Panc1 (cell line): ENCODE measurements at places on chromosomes 3 and 15.

- no peak for DNase-seq
These were observed 11.1 kb upstream of the ECT2 start for GRCh38 chr3:172739462-172739861.

DNA sequence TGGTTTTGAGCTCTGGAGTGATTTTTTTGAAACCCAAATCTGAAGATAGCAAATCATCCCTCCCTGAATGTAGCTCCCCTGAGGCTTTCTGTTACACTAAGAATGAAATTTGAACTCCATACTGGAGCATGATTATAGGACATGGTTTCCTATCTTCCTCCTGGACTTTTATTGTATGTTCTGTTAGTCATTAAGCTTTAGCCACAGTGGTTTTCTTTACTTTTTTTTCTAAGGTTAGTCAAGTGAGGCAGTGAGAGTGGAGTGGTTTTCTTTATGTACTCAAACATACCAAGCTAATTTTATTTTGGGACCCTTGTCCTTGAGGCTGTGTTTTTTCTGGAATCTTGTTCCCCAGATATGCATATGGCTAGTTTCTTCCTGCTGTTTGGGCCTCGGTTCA lies 55.2 kb upstream of the FRMD4B start:
- DNase-seq: no peak

GRCh38 chr3:64638981-64639481 lies 48.8 kb downstream of the ADAMTS9 start:
- DNase-seq: no peak

- DNase-seq: no peak
These were observed 30.5 kb upstream of the CHL1 start for GRCh38 chr3:166071-166470.

DNA sequence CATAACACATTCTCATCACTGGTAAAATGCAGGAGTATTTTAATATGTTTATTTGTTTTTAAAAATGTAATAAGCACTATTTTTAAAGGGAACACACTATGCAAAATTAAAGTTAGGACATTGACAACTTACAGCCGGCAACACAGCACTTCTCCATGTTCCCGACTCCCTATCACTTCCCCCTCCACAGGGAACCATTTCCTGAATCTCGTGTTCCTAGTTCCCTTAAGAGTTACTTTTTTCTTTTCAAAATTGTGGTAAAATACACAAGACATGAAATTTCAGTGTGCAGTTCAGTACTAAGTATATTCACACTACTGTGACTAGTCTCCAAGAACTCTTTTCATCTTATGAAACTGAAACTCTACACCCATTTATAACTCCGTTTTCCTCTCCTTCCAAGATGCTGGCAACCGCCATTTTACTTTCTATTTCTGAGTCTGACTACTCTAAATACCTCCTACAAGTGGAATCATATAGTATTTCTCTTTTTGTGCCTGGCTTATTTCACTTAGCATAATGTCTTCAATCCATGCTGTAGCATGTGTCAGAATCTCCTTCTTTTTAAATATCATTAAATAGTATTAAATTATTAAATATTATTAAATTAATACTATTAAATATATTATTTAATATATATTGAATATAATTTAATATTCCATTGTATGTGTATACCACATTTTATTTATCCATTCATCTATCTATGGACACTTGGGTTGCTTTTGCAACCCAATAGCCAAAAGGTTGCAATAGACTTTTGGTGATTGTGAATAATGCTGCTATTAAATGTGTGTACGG lies 25.9 kb upstream of the UBE2Q2 start:
- DNase-seq: no peak

GRCh38 chr3:33989229-33989628 lies 190.8 kb downstream of the PDCD6IP start:
- no peak for DNase-seq

GRCh38 chr15:69590201-69590710 lies 137.6 kb downstream of the RPLP1 start:
- no peak for DNase-seq

- no peak for DNase-seq
These were observed 469.7 kb downstream of the PDCD6IP start for GRCh38 chr3:34268032-34268709.

DNA sequence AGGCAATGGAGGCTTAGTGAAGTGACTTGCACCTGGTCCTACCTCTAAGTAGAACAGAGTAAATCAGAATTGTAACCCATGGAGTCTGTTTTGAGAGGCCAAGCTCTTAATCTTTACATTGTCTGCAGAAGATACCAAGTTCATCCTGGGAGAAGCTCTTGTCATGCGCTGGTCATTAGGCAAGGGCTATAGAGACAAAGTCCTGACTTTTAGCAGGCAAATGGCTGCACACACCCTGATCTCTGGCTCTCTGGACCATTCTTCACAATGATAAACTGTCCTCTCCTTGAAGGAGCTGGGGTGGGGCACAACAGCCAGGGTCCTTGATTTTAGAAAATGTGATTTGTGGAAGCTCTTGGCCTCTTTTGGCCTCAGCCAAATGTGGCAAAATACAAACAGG lies 65.4 kb downstream of the MCTP2 start:
- DNase-seq: no peak

- DNase-seq: no peak
These were observed 39.2 kb upstream of the BCL2A1 start for GRCh38 chr15:80010131-80010673.

DNA sequence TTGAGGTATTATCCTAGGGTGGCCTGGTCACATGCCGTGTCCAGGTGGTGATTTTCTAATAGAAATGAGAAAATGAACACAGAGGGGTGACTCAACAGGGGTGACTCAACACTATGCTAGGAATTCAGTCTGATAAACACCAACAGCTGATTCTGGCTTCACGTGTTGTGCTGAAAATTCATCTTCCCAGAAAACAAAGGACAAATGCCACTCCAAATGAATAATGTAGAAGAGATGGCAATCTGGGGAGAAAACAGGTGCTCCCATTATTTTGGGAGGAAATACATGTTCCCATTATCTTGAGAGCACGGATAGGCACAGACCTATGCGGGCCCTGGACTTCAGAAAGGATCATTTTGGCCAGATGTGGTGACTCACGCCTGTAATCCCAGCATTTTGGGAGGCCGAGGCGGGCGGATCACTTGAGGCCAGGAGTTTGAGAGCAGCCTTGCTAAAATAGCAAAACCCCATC lies 101.2 kb upstream of the MEX3B start:
- peak; percentile 71 for DNase-seq

- DNase-seq: no peak
These were observed 6.9 kb downstream of the COL7A1 start for GRCh38 chr3:48588230-48588629.

- DNase-seq: no peak
These were observed 761.7 kb downstream of the VGLL3 start for GRCh38 chr3:86229086-86229774.

GRCh38 chr3:42708611-42709151 lies 6.1 kb upstream of the HHATL start:
- no peak for DNase-seq

GRCh38 chr3:101803939-101804338 lies 24.9 kb downstream of the NXPE3 start:
- no peak for DNase-seq

GRCh38 chr3:58626841-58627569 lies 39.6 kb downstream of the FAM3D start:
- DNase-seq: no peak

DNA sequence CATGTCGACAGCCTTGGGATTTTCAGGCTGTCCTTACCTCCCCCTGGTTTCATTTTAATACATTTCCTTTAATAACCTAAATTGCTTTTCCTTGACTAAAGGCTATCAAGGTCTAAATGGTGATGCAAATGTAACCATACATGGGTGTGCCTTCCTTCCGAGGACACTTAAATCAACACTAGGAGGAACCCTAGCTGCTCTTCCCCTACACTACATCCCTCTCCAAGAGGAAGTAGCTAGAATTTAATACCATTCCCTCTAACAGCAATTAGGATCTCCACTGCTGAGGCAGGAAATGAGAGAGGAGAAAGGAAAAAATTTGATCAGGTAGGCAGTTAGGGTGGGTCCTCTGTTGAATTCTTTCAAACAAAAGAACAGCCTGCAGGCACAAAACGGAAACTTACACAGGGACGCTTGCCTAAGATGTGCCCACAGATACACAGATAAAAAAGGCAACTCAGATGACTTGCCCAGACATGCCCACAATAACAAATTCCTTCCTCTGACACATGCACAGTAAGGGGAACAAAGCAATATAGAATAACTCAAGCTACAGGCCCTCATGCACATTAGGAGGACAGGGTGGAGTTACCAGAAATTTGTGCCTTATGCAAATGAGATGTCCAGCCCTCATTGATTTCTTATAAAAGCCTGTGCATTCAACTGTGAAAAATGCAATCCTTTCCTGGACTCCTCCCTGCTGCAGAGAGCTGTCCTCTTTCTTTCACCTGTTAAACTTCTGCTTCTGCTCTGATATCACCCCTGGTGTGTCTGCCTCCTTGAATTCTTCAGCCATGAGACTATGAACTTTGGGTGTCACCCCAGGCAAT lies 1024.4 kb upstream of the CADM2 start:
- no peak for DNase-seq

GRCh38 chr3:94146455-94146854 lies 83.6 kb downstream of the NSUN3 start:
- no peak for DNase-seq

DNA sequence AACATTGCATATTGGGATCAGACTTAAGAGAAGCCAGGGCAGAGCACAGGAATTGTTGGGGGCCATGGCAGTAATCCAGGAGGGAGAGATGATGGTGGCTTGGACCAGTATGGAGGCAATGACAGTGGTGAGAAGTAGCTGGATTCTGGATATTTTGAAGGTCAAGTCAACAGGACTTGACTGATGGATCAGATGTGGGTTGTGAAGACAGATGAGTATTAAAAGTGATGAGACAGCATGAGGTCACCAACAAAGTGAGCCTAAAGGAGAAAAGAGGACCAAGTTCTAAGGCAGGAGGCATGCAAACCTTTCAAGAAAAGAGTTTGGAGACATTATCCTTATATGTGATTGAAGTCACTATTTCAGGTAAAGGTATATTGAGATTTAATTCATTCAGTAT lies 56.6 kb upstream of the TIPARP start:
- DNase-seq: no peak

DNA sequence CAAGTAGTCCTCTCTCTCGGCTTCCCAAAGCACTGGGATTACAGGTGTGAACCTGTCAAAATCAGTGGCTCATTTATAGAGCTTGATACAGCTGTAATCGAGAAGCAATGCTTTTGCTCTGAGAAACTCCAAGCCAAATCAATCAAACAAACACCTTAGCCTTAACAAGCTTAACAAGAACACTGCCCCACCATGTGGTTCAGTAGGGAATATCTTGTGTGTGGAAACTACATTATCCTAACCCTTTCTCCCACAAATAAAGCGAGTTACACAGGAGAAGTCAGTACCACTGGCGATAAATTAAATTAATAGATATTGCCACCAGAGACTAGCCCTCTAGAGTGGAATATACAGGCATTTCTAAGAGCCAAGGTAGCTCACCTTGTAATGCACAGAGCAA lies 13.9 kb downstream of the CDAN1 start:
- DNase-seq: no peak

DNA sequence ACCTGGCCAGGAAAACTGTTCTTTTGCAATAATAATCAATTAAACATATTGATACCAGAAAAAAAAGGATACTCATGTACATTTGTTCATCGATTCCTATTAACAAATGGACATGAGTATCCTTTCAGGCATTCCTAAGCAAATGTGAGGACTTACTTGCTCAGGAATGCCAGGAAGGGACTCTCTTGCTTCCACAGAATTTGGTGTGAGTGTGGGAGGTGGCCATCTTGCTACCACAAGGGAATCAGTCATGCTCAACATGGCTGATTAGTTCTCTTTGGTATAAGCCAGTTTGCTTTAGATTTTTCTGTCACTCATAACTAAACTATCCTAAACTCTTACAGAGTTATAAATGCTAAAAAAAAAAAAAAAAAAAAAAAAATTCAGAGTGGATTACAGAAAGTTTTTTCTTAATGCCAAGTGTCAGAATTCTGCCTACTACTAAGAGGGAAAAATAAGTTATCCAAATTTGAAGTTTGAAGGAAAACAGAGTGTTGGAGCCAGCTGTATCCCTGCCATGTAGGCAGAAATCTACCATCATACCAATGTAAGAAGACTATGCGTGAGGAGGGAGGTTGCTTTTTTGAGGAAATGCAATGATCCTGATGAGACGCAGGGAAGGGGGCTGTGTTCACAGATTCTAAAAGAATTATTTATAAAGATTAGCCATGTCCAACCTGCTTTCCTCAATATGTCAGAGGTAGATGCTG lies 98.7 kb downstream of the PLD1 start:
- DNase-seq: no peak

GRCh38 chr3:105214590-105214989 lies 152.1 kb upstream of the ALCAM start:
- DNase-seq: no peak

- no peak for DNase-seq
These were observed 37.1 kb upstream of the APEH start for GRCh38 chr3:49636883-49637609.

DNA sequence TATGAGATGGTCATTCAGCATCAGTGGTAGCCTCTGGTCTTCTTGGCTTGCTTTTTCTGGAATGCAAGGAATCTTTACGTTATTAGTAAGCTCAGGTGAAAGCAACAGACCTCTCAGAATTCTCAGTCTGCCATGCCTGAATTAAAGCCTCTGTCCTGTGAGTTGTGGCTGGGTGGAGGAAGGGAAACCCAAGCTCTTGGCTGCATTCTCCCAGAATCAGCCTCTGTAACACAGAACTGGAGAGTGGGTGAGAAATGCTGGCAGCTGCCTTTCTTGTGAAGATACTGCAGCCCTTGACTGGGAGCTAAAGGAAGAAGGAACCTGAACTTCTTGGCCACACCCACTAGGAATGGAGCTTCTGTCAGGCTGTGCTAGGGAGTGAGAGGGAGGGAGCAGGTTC lies 505.8 kb downstream of the EPHA3 start:
- DNase-seq: no peak

GRCh38 chr15:66865622-66866611 lies 163.9 kb downstream of the SMAD6 start:
- DNase-seq: no peak

GRCh38 chr3:156189927-156190326 lies 69.5 kb downstream of the KCNAB1 start:
- no peak for DNase-seq

GRCh38 chr3:173921732-173922131 lies 524.2 kb downstream of the NLGN1 start:
- DNase-seq: no peak

GRCh38 chr3:64459711-64460110 lies 228.1 kb downstream of the ADAMTS9 start:
- no peak for DNase-seq

DNA sequence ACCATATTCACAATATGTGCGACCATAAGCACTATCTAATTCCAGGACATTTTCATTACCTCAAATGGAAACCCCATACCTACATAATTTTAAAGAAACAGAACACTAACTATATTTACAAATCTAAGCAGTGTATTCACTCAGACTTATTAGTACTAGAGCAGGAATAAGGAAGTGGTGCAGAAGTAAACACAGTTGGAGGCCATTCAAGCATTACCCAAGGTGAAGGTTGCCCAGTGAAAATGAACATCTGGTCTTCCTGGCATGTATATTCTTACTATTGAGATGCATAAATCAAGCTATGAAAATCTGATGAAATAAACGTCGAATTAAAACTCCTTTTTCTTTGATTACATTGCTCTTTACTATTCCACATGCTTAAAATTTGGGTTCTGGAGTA lies 78.9 kb upstream of the TTC14 start:
- DNase-seq: no peak

- DNase-seq: no peak
These were observed 69.3 kb downstream of the MESD start for GRCh38 chr15:80920271-80920699.

GRCh38 chr15:29988701-29989100 lies 94.1 kb upstream of the GOLGA8J start:
- DNase-seq: no peak

GRCh38 chr15:52109559-52110451 lies 2.8 kb downstream of the BCL2L10 start:
- no peak for DNase-seq
